KBM-7 (cell line): ENCODE measurements at places on chromosomes 6 and 20.
A peak's percentile ranks its signal among the peaks of the same experiment; 100 is the strongest.

GRCh38 chr6:119978274-119978889, 628.8 kb upstream of the MAN1A1 start:
- peak; percentile 7 for DNase-seq

GRCh38 chr20:1825507-1825906, 69.7 kb upstream of the SIRPA start:
- no peak for DNase-seq

DNA sequence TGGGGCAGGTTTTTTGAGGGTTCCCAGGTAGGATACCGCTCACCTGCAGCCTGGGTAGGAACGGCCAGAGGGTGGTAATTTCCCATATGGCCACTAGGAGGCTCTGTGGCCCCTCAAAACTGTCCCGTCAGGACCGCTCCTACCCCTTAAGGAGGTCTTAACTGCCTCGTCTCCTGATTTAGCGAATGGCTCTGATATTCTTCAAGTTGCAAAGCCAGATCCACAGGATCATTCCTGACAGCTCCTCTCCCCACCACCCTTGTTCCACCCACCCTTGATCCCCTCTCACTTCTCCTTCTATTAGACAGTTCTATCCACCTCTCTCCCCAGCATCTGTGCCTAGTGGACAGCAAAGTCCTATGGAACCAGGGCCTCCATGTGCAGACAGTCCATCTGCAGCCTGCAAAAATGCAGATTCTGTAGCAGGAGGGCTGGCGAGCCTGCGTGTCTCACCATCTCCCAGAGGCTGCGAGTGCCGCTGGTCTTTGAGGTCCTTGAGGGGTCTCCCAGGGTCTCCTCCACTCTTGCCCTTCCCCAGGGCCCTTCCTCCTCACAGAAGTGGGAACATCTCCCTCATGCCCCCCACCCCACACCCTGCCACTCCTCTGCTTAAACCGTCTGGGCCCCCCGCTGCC, 34.3 kb upstream of the ZBP1 start:
- peak; percentile 52 for DNase-seq

DNA sequence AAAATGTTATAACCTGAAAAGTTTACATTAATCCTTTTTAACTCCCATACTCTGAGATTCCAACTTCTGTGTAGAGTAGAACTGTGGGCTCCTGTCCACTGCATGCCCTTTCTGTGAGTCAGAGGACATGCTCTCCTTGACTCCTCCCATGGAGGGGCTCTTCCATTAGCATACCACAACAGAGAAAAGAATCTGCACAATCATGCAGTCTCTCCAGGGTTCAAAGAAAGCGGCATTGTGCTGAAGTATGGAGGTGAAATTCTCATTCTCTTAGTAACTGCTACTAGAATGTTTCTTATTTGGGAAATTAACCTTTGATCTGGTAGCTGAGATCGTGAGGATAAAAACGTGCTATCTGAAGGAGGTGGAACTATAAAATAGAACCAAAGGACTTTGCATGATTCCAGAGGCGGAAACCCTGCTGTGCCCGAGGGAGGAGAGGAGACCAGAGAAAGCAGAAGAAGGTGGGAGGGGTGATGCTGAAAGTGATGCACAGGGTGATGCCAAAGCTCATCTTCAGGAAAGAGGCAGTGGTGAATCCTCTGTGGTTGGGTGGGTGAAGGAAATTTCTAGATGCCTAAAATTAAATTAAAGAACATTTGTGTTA, 202.2 kb upstream of the PCSK2 start:
- DNase-seq, result no peak

- DNase-seq, result no peak
Observed at GRCh38 chr6:15663130-15663871, 473 bp upstream of the DTNBP1 start.

GRCh38 chr6:73078333-73078862, 146.9 kb downstream of the KHDC1L start:
- DNase-seq, result no peak

GRCh38 chr20:22248051-22248667, 336.2 kb downstream of the FOXA2 start:
- peak; percentile 26 for DNase-seq

DNA sequence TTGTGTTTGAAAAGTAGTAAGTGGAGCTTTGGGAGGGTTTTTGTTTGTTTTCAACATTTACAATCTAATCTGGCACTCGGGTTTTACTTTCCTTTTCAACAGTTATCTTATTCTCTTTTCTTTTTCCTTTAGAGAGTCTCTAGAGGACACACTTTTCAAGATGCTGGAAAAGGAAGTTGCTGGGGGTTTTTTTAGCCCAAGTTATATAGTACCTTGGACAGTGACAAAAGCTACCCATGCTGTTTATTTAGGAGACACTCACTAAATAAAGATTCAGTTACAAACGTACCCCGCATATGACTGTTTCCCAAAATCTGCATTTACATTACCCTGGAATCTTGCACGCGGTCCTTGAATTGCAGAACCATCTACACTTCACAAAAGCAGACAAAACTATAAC, 78.8 kb downstream of the MAP7 start:
- peak; percentile 30 for DNase-seq

DNA sequence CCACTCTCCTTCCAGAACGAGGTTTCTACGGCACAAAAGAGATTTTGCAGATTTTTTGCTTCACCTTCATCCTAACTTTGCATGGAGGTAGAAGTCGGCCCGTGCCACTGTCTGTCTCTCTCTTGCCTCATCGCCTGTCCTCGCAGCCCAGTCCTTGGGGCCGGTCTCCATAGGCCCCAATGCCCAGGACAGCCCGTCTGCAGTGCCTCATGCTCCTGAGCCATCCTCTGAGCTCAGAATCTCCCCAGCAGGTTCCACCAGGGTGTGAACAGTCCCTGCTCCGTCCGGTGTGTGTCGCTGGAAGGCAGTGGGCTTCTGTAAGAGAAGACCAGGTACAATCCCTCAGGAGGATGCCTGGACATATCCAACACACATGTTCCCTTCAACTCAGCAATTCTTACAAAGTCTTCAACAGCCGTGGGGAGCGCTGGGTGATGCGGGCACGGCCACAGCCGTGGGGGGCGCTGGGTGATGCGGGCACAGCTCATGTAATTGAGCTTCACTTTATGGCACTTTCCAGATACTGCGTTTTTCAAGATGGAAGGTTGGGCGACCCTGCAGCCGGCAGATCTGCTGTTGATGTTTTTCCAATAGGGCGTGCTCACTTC, 231.9 kb downstream of the DLL1 start:
- DNase-seq, result no peak

DNA sequence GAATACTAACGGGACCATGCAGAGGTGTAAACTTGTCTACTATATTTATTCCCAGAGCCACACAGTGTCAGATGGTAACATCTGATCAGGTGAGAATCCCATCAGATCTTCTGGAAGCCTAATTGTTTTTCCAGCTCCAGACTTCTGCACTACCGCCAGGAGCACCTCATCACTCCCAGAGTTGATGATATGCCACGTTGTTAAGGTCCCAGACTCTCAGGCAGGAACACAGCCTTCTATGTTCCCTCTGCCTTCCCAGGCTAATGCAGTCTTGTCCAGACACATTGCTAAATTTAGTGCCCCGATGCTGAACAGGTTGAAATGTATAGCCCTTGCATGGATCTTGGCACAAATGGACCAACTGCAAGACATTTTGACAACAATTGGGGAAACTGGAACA, 86.2 kb downstream of the PROKR2 start:
- no peak for DNase-seq

DNA sequence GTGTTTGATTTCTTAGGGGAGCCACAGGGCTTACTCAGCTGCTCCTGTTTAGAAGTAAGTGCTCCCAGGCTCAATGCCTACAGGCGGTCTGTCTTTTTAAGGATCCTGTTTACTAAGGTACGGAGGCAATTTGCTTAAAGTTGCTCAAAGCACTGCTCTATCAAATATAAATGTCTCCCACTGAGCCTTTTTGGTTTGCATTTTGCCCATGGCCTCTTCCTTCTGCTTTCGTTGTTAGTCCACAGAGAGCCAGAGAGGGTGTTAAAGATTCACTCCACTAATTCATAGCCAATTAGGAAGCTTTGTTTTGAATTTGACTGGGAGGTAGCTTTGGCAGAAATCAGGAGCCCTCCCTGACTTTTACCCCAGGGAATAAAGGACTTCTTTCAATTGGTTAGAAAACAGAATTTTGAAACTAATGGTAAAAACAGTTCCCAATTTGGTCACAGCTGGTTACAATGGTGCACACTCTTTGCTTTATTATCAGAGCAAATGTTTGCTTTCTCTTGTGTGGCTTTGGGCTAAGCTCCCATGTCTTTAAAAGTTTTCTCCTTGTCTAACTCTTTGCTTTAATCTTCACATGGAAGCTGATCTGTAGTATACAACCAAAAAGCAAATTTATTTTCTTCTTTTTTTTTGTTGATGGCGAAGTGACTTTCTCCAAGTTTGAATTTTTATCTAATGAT, 126.2 kb downstream of the IMPG1 start:
- no peak for DNase-seq

DNA sequence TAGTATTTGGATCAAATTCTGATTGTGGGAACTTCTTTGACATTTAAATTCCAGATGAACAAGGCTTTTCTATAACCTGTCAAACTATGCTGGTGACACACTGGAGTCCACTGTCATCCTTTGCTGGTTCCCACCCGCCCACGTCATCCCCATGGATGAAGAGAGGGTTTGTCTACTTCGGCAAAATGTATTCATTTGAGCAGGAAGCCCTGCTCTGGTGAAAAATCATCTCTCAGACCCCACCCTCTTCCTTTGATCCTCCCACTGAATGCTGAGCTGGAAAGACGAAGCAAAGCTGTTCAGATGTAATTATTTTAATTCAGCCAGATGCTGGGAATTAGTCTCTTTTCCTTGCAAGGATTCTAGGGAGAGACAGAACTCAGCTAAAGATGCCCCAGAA, 50.5 kb downstream of the CPNE5 start:
- DNase-seq, result no peak

DNA sequence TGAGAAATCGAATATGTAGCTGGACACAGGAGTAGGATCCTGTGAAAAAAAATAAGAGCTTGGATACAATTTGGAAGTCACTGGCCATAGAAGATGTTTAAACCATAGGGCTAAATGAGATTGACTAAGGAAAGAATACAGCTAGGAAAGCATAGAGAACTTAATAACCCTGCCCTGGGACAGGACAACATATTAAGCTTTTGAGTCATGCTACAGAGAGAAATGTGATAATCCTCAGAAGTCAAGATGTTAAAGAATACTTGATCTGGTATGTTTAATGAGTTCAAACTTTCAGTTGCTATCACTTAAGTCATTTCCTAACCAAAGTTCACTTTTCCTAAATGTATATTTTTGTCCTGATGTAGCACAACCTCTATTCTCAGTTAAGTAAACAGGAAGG, 154.6 kb upstream of the TSHZ2 start:
- no peak for DNase-seq

- no peak for DNase-seq
Observed at GRCh38 chr6:90494067-90494780, 92.6 kb downstream of the MAP3K7 start.

DNA sequence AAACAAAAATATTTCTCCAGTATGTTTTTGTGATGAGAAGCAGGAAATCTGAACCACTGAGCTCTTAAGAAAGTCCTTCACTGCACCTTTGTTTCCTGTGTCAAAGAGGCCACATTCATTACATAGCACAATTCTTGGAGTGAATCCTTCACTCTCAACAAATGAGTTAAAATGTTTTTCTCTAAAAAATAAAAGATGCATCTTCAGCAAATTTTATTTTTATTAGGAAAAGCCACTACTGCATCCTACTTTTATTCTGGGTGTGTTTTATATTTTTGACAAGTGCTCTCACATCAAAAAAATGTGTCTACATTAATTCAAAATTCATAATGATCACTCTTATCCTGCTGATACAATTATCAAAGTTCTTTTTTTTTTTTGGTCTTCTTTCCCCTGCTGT, 76.3 kb downstream of the PLCB4 start:
- DNase-seq, result no peak

- DNase-seq, result no peak
Observed at GRCh38 chr20:35206802-35207201, 19.7 kb upstream of the MMP24 start.

DNA sequence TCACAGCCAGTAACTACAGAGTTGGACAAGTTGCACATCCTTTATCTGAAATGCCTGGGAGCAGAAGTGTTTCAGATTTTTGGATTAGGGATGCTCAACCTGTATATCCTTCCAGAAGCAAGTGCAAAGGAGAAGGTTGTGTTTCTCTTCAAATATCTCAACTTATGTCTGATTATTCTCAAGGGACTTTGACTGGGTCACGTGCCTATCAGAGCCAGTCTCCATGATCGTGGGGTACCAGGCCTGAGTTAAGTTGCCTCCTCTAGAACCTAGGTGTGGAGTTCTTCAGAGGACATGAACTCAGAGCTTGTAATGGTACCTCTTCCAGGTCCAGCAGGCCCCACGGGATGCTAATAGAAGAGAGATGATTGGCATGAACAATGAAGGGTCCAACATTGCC, 7.8 kb downstream of the CD83 start:
- no peak for DNase-seq

- no peak for DNase-seq
Observed at GRCh38 chr6:36323062-36323461, 13.6 kb downstream of the BNIP5 start.
